SJSA1 (cell line): ENCODE measurements at places on chromosomes 6 and 20. TPM values are rescaled to one million over a fixed set of nuclear protein-coding genes. Genes with fewer than 3 reads are reported as not detected.

DNA sequence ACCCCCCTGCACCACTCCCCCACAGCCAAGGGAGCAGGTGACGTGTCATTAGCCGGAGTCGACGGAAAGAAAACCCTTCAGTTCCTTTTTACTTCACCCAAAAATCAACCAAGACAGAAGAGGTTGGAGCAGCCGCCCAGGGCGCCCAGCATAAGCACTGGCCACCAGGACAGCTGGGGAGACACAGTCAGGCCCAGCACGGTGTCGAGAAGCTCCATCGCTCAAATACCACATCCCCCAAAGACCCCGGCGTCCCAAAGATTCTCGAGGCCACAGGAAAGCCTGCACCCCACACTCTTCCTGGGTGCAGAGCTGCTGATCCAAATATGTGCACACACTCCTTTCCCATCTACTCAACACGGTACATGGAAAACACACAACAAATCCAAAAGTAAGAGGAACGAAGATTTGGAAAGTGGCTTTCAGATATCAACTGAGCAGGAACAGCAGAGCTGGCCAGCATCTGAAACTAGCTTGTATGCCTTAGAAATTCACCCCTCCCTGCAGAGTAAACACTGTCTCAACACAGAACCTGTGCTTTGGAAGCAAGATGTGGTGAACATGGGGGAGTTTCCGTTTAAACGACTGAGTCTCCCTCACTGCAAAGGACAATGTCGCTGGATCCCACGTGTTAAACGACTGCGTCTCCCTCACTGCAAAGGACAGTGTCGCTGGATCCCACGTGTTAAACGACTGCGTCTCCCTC lies 54.6 kb downstream of the DLL1 start:
- no peak for DNase-seq

GRCh38 chr6:14066782-14067406 lies 50.7 kb upstream of the CD83 start:
- peak; percentile 54 for DNase-seq

DNA sequence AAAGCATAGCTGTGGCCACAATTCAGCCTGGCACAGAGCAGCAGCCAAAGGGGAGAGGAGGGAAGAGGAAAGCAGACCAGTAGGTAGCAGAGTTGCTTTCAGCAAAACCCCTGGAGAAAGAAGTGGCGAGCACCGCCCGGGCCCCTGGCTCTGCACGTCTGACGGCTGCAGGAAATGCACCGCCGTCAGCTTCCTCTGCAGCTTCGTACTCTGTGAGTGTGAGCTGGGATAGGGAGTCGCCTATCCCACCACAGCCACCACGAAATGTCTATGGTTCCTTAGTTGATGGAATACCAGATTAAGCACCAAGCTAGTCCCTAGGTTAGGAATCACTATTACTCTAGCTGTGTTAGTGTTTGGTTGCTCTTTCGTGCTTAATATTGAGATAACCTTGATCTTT lies 79.9 kb upstream of the NAA20 start:
- DNase-seq: no peak

GRCh38 chr20:63103402-63104311 lies 96.9 kb upstream of the BHLHE23 start:
- DNase-seq: no peak

DNA sequence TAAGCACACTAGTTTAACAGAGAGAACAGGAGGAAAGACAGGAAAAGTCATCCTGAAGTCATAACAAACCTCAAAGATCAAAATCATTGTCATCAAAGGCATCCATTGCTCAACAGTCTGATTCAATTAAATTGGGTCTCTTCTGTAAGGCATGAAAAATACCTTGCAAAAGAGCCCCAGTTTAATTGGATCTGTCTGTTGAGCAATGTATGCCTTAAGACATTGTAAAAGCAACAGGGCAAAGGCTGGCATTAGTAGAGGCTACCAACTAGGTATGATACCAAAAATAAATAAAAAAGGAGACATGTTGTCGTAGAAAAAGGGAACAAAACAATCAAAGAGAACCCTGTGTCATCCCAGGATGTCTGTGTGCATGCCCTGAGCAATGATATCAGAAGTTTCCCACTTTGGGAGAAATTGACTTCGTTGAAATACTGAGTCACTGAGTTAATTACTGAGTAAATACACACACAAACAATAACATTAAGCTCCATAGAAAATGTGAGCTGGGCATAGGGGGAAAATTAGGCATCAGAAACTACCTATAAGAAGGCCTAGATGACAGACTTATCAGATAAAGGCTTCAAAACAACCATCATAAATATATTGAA lies 1013.8 kb upstream of the CITED2 start:
- no peak for DNase-seq

DNA sequence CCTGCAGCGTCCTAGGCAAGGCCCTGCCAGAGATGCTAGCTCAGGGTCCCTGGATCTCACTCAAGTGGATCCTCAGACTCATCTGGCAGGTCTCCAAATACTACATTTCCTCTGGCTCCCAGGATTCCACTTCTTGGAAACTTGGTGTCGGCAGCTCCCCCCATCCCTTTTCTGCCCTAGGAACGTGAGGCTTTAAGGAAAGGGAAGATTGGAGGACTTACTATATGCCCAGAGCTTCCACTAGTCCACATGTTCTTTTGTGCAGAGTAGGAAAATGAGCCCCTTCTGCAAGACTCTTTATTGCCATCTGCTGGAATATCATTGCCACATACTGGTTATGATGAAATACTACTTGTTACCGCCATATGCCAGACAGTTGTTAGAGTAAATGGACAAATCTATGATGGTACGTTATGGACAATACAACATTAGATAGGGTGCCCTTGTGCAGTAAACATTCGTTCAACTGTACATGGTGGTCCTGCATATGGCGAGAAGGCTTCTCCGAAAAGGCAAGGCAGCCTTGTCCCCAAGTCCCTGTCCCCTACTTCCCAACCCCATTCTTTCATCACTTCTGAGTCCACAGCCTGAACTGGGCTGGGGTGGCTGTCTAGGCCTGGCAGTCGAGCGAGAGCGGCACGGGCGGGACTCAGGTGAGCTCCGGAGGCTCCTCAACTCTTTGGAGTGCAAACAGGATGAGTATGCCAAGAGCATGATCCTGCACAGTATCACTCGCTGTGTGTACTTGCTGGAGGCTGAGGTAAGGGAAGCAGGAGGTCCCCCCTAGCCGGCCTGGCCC lies 780 bp downstream of the ARMC12 start:
- DNase-seq: no peak

DNA sequence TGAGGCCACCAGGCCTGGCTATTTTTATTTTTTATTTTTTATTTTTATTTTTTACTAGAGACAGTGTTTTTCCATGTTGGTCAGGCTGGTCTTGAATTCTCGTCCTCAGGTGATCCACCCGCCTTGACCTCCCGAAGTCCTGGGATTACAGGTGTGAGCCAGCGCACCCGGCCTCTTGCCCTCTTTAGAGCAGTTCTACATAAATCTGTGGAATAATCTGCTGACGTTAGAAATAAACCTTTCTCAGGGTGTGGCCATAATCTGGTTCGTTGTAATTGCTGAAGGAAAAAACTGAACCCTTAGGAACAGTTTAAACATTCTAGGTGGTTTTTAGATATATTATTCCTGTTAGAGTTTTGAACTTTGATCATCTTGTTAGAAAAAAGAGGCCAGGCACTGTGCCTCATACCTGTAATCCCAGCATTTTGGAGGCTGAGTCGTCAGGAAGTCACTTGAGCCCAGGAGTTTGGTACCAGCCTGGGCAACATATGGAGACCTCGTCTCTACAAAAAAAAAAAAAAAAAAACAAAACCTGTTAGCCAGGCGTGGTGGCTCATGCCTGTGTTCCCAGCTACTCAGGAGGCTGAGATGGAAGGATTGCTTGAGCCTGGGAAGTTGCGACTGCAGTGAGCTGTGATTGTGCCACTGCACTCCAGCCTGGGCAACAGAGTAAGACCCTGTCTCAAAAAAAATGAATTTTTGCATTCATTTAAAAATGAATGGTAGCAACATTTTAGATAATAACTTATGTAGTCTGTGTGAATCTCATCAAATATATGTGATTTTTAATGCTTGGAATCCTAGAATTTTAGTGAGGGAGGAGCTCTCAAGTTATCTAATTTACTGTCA lies 24.2 kb downstream of the ASXL1 start:
- DNase-seq: no peak

- DNase-seq: no peak
These were observed 46.9 kb downstream of the ANKRD6 start for GRCh38 chr6:89479897-89480296.

DNA sequence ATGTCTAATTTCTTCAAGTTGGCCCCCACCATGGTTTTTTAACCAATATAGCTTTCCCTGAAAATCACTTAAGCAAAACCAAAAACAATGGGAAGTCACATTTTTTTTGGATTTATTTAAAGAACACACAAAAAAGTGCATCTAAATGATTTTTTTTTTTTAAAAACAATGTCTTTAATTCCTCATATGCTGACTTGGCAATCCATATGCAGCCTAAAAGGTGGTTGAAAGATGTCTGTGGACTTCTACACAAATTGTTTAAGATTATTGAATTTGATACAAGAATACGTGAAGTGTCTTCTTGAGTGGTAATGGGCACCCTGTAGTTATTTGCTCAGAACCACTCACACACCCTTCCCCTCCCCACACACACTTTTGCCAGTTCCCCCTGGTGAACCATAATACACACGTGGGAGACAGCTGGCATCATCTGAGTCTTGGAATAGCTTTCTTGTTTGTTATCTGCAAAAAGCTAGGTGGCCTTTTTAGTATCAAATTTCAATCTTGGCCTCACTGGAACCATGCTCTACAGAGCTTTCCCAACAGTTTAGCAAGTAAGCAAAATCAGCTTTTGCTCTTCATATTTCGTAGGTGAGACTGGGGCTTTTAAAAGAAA lies 60.9 kb upstream of the TULP1 start:
- no peak for DNase-seq

- DNase-seq: no peak
These were observed 214.4 kb downstream of the ALDH8A1 start for GRCh38 chr6:134735461-134735860.

DNA sequence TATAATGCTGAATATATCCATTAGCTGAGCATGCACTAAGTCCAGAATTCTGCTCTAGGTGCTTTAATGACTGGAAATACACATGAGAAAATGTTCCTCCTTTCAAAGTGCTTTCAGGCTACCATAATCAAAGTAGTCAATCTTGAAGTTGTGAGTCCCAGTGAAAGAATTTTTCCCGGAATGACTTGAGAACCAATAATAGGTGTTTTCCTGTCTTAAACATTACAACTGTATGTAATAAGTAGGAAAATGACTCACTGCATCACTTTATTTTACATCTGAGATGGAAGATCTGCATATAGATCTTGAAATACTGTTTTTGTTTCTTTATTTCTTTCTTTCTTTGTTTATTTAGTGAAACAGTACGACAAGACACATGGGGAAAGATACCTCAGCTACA lies 437.4 kb upstream of the JAG1 start:
- DNase-seq: no peak

- no peak for DNase-seq
These were observed 189.1 kb downstream of the DTNBP1 start for GRCh38 chr6:15473741-15474161.

DNA sequence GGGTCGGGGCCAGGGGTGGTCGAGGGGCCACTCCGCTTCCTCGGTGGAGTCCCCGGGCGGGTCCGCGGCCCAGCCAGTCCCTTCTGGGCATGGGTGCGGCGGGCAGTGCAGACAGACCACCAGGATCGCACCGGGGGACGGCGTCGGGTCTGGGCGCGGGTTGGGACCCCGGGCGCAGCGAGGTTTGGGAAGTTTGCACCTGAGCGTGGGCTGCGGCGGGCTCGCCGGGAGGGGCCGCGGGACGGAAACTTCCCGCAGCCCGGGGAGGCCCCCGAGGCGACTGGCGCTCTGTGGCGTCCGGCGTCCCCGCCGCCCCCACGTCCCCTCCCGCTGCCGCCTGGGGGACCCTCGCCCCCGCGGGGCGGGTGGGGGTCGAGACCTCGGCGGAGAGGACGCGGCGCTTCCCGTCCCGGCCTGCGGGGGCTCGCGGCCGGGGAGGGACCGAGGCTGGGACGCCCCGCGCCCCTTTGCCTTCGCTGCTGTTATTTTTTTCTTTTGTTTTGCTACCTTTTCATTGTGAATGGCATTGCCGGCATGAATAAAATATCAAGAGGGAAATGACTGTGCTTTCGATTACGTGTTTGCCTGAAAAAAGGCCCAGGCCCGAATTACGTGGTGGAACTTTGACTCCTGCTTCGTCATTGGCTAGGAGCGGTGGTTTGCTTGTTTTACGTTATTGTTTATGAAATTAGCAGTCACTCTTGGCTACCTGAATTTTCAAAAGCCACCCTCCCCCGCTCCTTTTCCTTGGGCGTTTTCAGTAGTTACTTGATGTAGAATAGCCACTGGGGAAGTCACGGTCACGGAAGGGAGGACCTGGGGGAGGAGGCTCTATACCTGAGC lies 703 bp downstream of the SNX9 start:
- DNase-seq: no peak

- no peak for DNase-seq
These were observed 103.6 kb downstream of the COL12A1 start for GRCh38 chr6:75102301-75102700.

RBPJL gene
- total RNA-seq: not detected in 2 replicates

HTR1B gene
- not detected in 2 replicates for total RNA-seq

- DNase-seq: no peak
These were observed at the start of gene TLDC2 for GRCh38 chr20:36875702-36876472. Gene TLDC2, plus strand, starts transcription at chr20:36876138. Its CDS starts 37 bp downstream, at chr20:36876175.

DNA sequence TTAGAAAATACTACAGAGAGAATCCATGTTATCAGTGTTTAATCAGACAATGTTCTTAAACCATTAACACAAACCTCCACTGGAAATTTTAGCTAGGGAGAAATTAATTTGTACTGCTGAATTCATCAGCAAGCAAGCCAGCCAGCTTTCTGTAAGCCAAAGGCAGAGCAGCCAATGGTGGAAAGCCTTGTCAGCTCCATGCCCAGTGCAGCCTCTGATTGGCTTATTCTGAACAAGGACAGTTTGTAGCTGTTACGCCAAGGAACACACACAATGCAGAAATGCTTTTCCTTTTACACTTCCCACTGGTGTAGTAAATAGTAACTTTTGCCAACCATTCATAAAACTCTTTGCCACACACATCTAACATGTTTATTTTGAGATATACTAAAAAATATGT lies 265.0 kb downstream of the TENT5A start:
- no peak for DNase-seq

GRCh38 chr6:36463676-36464075 lies 20.9 kb downstream of the KCTD20 start:
- no peak for DNase-seq

COL9A3 gene
- total RNA-seq: not detected in 2 replicates
